ENCODE measurements at places on chromosomes 7 and 10.

- DNase-seq = no peak
Measured at GRCh38 chr7:97959046-97959445, 30.9 kb downstream of the OCM2 start.

DNA sequence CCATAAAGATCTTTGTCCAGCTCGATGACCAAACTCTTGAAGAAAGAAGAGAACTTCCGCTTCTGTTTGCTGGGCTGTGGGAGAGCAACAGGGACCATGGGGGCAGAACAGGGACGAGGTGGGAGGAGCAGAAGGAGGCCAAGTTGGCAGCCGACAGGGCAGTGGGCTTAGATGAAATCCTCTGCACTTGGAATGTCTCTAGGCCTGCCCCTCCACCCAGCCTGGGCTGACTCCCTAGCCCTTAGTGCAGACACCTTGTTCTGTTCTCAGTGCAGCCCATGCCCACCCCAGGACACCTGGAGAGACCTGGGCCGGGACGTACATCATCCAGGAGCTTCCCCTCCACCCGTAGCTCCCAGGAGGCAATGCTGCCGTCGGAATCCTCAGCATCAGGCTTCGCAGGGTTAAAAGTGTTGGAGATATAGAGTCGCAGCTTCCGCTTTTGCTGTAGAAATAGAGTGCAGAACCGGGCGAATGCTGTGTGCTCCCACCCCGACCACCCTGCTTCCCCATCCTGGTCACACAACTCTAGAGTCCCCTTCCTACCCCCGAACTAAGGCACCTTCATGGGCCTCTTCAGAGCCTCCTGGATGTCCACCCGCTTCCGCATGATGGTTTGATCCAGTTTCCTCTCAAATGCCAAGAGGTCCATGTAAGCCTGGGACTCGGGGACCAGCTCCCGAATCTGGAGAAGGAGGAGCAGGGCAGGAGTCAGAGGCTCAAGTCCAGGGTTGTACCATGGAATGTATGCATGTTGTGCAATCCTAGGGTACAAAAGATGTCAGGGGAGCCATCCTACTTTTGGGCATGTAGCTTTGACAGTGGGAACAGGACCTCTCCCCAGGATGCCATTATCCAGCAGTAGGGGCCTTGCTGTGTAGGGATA, 6.1 kb downstream of the SMARCD3 start:
- DNase-seq = no peak

- DNase-seq = no peak
Measured at GRCh38 chr10:44774676-44775401, 136.3 kb upstream of the TMEM72 start.

DNA sequence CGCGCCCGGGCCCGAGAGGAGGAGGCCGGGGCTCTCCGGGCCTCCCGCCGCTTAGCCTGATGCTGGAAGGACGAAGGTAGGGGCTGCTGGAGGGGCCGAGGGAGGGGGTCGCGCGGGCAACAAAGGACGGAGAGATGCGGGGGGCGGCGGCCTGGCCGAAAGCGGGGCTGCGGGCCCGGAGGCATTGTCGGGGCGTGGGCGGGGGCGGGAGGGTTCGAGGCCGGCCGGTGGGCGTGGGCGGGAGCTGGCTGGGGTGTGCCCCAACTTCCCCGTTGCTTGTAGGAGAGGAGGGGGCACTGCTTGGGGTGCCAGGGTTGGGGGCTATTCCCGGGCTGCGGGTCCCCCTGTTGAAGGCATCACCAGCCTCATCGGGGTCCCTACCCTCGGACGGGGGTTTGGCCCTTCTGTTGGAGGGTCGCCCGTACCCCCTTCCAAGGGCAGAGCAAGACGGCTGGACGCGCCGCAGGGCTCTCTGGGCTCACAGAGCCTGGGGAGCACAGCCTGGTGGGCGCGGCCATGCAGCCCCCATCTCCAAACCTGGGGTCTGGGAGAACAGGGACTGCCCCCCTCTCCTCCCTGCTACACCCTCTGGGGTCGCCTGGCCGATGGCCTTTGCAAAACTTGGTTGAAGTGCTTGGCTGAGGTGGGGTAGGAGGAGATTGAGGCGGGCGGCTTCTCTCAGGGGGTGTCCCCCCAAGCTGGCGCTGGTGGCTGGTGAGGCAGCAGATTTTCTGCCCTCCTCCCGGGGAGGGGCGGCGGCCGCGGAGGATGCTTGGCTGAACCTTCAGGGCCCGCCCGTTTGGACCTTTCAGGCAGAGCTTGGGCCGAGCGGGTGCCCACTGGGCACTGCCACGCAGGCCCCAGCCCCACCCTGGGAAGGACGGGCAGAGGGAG, 699 bp downstream of the CLIP2 start:
- no peak for DNase-seq

- no peak for DNase-seq
Measured at GRCh38 chr10:93715345-93715744, 13.0 kb upstream of the FRA10AC1 start.

DNA sequence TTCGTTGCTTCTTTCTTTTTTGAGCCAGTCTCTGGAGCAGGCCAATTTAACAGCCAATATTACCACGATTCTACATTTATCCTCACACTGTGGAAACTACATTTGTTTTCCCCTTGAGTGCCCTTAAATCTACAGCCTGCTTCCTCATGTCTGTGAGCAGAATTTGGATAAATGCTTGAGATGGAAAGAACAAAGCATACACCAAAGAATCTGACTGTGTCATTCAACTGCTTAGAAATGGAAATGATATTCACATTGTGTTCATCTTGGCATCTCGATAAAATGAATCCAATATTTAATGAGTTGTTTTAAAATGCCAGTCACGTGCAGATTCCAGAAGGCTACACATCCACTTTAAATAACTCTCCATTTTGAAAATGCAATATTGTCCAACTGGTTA, 41.0 kb upstream of the GSDME start:
- no peak for DNase-seq

- DNase-seq = no peak
Measured at GRCh38 chr10:85642082-85642420, 724.5 kb downstream of the GRID1 start.

GRCh38 chr7:116235380-116235779, 25.0 kb downstream of the TES start:
- DNase-seq = no peak

GRCh38 chr10:34298346-34298818, 516.7 kb downstream of the PARD3 start:
- DNase-seq = no peak

DNA sequence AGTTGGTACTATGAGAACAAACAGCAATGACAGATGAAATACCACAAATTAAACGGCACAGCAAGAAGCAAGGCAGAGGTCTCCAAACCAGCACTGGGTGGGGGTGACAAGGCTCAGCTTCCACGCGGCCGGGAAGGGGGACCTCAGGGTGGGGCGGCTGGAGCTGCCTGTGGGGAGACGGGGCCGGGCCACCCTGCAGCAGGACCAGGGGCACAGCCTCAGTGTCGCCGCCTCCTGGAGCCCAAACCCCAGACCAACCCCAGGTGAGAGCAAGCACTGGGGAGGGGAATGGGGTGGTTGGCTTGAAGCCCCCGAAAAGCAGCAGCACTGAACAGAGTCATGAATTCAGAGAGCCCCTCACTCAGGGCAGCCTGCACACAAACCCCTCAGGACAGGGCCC, 49.3 kb upstream of the PRKAR1B start:
- DNase-seq = no peak

- no peak for DNase-seq
Measured at GRCh38 chr10:14587540-14588083, 187.1 kb downstream of the FAM107B start.

GRCh38 chr10:97659589-97659988, 19.1 kb downstream of the PI4K2A start:
- no peak for DNase-seq

- DNase-seq = no peak
Measured at GRCh38 chr7:107785926-107786325, 17.1 kb downstream of the SLC26A3 start.

GRCh38 chr10:106705681-106706100, 458.8 kb downstream of the SORCS1 start:
- DNase-seq = peak; percentile 37

DNA sequence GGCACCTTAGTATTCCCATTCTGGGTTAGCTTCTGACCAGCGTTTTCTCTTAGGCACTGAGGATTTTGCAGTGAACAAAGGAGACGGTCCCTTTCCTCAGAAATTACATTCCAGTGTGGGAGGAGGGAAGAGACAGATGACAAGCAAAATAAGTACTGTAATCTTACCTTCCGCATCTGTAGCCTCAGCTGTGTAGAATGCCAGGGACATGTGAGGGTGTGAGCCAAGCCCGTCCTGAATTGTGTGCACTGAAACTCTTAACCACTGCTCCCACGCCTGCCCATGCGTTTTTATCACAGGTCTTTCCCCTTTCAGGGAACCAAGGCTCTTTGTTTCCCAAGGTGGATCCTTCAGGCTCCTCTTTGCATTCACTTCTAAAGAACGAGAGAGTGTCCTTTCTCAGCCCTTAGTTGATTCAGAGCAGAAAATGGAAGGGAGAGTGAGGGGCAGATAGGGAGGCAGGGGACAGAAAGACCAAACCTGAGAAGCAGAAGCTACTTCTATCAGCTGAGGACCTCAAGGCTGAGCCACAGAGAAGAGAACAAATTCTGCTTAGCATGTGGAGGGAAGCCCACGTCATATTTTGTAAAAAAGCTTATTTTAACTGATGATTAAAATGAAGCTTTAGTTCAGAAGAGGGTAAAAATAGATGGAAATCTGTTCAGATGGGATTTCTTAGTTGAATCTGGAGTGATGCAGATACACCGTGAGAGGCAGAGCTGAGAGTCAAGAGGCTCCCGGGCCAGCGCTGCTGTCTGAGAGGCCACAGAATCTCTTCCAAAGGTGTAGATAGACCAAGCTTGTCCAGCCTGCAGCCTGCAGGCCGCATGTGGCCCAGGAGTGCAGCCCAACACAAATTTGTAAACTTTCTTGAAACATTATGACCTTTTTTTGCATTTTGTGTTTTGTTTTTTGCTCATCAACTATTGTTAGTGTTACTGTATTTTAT, 122.5 kb downstream of the CCNY start:
- DNase-seq = no peak

DNA sequence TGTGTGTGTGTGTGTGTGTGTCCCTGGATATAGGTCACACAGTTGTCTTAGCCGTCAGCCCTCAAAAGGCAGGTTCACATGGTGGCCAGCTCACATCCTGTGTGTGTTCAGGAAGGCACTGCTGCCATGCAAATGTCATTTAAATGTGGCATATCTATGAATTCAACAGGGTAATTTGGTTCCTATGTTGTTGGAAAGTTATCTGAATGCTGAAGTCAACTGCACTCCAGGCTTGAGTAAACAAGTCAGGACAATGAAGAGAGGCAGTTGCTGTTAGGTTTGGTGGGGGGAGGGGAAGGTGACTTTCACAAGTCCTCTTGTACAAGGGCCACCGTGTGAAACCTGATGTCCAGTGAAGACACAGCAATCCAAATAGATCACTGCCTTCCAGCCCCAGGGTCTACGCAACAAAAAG, 61.1 kb downstream of the PTPRE start:
- no peak for DNase-seq

DNA sequence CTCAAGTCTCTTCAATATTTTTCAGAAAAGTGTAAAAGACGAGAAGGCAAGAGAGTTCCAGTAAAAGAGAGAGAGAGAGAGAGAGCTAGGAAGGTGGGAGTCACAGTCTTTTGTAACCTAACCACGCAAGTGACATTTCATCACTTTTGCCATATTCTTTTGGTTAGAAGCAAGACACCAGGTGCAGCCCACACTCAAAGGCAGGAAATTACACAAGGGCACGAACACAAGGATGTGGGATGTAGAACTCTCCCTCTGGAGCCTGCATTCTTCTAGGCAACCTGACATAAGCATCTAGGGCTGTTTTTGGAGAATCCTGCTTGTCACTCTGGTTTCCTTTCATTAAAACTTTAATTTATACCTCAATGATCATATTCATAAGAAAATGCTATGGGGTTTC, 1213.1 kb downstream of the DNAJB9 start:
- DNase-seq = no peak

DNA sequence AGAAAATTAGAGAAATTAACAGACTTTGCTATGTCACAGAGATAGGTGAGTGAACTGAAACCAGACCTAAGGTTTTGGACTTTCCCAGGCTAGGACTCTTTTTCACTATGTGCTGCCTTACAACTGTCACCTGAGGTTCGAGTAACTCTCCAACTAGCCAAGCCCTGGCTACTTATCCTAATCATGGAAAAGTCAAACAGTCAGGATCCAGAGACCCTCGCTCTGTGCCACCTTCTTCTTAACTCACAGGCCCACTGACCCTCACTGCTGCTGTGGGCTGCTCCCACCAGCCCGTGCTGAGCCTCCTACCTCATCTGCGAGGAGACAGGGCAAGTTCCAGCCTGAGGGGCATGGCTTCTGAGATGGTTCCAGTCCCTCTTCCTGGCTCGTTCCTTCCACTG, 211.4 kb upstream of the KLF14 start:
- no peak for DNase-seq

GRCh38 chr10:52583336-52583735, 189.2 kb downstream of the MBL2 start:
- DNase-seq = no peak

GRCh38 chr7:129859183-129859582, 93.6 kb downstream of the UBE2H start:
- no peak for DNase-seq

GRCh38 chr10:116688241-116688711, 54.1 kb downstream of the HSPA12A start:
- no peak for DNase-seq

GRCh38 chr7:79952399-79952798, 182.2 kb upstream of the GNAI1 start:
- DNase-seq = no peak

GRCh38 chr10:14009371-14010100, 321.2 kb downstream of the FRMD4A start:
- no peak for DNase-seq

GRCh38 chr10:74337330-74338016, 186.5 kb downstream of the ADK start:
- no peak for DNase-seq

DNA sequence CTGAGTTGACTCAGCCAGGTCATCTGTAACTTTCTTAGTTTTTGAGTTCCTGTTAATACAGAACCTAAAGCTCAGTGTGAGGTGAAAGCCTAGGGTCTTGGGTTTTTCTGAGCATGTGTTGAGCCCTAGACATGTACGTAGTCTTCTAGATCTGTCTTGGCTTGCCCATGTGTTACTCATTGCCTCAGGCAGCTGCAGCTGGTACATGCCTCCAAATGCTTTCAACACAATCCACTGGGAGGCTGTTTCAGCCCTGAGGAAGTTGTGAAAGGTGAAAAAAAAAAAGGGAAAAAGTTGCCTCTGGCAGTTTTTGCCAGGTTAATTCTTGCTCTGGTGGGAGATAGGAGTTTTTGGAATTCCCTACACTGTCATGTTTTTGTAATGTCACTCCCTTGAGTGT, 134.6 kb downstream of the RNF216 start:
- DNase-seq = no peak

DNA sequence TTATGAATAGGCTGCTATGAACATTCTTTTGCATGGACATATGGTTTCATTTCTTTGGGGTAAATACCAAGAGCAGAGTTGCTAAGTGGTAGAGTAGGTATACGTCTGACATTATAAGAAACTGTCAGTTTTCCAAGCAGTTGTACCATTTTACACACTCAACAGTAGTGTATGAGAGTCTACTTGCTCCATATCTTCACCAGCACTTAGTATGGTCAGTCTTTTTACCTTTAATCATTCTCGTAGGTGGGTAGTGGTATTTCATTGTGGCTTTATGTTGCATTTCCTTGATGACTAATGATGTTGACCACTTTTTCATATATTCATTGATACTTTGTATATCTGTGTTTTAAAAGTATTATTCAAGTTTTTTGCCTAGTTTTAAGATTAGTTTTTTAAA, 45.1 kb downstream of the POU6F2 start:
- DNase-seq = no peak

- no peak for DNase-seq
Measured at GRCh38 chr10:73625004-73625883, 16.0 kb downstream of the MYOZ1 start.

GRCh38 chr7:136049818-136050461, 72.8 kb upstream of the MTPN start:
- DNase-seq = no peak

- DNase-seq = no peak
Measured at GRCh38 chr7:138154661-138155060, 78.4 kb downstream of the AKR1D1 start.

Measured in nucleus accumbens (tissue), 56 donors.